WTC11 (cell line): ENCODE measurements at places on chromosomes 16 and 17. TPM values are rescaled to one million over a fixed set of nuclear protein-coding genes. Genes with fewer than 3 reads are reported as not detected.

- no peak overlapping the region for H3K4me3 ChIP-seq
- peaks cover 26% of the 10 kb centered on the region for H3K4me1 ChIP-seq
- DNase-seq = no peak
- no peak overlapping the region for H3K27ac ChIP-seq
- 0 out of 2 replicates have a peak, but pooled peaks cover 5% of the 10 kb centered on the region for H3K36me3 ChIP-seq
Observed at GRCh38 chr17:3887804-3888203, 5.0 kb downstream of the CAMKK1 start.

- peaks cover 5% of the 10 kb centered on the region for H3K4me1 ChIP-seq
- no peak overlapping the region; the same call in 1 of the 2 replicates for H3K27ac ChIP-seq
- no peak overlapping the region for H3K4me3 ChIP-seq
- no peak for DNase-seq
- H3K27me3 ChIP-seq = no peaks in the 10 kb centered on the region
- no peaks in the 10 kb centered on the region for H3K36me3 ChIP-seq
Observed at GRCh38 chr16:3953728-3954410, 73.4 kb upstream of the CREBBP start.

- no peaks in the 10 kb centered on the region for H3K27me3 ChIP-seq
- no peak overlapping the region for H3K4me3 ChIP-seq
- peak overlapping the region; percentile 27 for H3K27ac ChIP-seq
- peaks cover 22% of the 10 kb centered on the region for H3K36me3 ChIP-seq
- no peak for DNase-seq
Observed at GRCh38 chr17:44205962-44206824, 6.5 kb upstream of the ATXN7L3 start.

GRCh38 chr16:27729516-27730304 is 179.8 kb downstream of the KATNIP start:
- H3K4me1 ChIP-seq = no peaks in the 10 kb centered on the region
- no peak overlapping the region for H3K27ac ChIP-seq
- H3K4me3 ChIP-seq = no peak overlapping the region
- peaks cover 30% of the 10 kb centered on the region for H3K36me3 ChIP-seq
- DNase-seq = no peak

GRCh38 chr16:85969591-85969990 is 70.6 kb downstream of the IRF8 start:
- H3K27me3 ChIP-seq = peaks cover 2% of the 10 kb centered on the region; the same call in 1 of the 2 replicates
- no peak overlapping the region for H3K4me3 ChIP-seq
- H3K36me3 ChIP-seq = peaks cover 8% of the 10 kb centered on the region
- no peak overlapping the region for H3K27ac ChIP-seq
- peaks cover 7% of the 10 kb centered on the region; the same call in 1 of the 2 replicates for H3K4me1 ChIP-seq

The USP36 gene
- 62.0 to 74.0 TPM (median 65.8 TPM) in 3 replicates for total RNA-seq

The TPPP3 gene
- total RNA-seq = 0.57 to 0.74 TPM (median 0.64 TPM) in 3 replicates

The CLDN9 gene
- 0.87 to 1.1 TPM (median 0.92 TPM) in 3 replicates for total RNA-seq

The MGAT5B gene
- total RNA-seq = 11.5 to 12.0 TPM (median 11.6 TPM) in 3 replicates

The TEKT3 gene
- 2.0 to 3.1 TPM (median 2.3 TPM) in 3 replicates for total RNA-seq
